ENCODE measurements at places on chromosomes 2 and 18.

GRCh38 chr2:184875212-184875611, 276.9 kb downstream of the ZNF804A start:
- no peak for DNase-seq

- DNase-seq = no peak
Observed at GRCh38 chr18:45715212-45715780, 8.7 kb upstream of the SLC14A1 start.

- DNase-seq = no peak
Observed at GRCh38 chr2:53949457-53949856, 21.3 kb downstream of the PSME4 start.

DNA sequence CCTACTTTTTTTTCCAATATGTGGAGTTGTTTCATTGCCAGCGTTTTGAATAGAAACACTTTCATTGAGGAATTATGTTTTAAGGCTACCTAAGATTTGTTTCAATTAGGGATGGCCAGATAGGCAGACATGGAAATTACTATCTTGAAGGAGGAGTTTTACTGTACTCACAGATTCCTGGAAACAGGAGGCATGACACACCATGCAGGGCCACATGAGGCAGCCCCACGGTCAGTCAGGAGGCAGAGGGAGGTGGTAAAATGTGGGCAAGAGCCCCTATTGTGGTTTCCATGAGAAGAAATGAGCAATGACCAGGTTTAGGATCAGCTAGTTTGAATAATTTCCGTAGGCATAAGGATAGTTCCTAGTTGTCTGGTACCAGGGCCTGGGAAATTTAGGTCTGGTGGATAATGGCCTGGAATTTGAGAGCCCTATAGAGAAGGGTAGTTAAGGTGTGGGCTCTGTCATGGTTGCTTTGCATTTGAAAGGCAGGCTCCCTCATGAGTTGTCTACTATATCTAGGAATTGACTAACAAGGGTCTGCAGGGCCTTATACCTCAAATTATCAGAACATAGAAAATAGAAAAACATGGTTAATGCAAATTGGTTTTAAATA, 360.0 kb upstream of the KCNJ3 start:
- DNase-seq = no peak

GRCh38 chr2:205593891-205594290, 88.4 kb upstream of the NRP2 start:
- no peak for DNase-seq
